Kidney epithelial cell (primary cell): ENCODE measurements at places on chromosomes 3 and 15. TPM values are rescaled to one million over a fixed set of nuclear protein-coding genes. Genes with fewer than 3 reads are reported as not detected.

Gene ATP10A
- total RNA-seq: 7.6 and 8.0 TPM in 2 replicates

Gene CASR
- 0.04 and 0.07 TPM in 2 replicates for total RNA-seq

Gene CCDC54
- not detected in 2 replicates for total RNA-seq

Gene CILP
- not detected in 2 replicates for total RNA-seq

Gene RTP3
- not detected in 2 replicates for total RNA-seq

Gene ZNF620
- total RNA-seq: 6.2 and 10.8 TPM in 2 replicates

- no peak for DNase-seq
These were observed 52.2 kb downstream of the ABI3BP start for GRCh38 chr3:100941041-100941440.

DNA sequence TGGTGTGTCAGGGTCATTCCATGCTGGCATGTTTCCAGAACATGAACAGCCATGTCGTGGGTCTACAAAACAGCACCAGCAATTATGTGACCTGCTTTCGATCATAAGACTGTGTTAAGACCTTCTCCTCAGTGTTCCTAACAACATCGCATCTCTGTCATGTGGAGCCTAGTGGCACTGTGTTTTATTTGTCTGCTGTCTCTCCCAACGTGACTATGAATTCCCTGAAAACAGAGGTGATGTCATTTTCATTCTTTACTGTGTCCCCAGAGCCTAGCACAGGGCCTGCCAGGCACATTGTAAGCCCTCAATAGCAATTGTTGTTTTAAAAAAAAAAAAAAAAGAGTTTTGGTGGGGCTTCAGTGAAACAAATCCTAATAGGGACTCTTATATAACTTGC, 94.2 kb upstream of the IL12A start:
- no peak for DNase-seq

DNA sequence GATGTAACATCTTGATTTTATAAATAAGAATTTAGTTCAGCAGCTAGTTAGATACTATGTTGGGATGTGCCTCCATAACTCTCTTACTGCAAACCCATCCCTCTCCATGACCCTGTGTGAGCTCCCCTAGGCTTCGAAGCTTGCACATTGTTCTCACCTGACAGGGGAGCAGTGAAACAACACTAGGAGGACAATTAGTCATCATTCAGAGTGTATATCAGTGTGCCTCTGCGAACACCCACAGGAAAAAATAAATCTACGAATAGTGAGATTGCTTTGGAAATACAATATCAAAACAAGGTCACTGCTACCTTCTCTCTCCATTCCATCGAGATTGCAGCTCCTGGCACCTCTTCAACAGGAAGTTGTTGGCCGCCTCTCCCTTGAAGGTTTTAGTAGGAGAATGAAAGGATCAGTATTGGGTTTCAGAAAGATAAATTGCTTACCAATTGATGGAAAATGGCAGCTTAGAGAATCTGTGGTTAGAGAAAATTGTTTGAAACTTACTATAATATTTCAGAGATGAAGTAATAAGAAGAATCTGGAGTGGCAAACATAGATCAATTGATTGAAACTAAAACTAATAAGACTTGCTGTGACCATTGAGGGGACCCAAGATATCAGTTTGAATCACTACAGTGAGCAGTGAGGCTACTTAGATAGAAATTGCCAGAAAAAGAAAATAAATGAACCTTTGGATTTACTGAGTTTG, 103.2 kb downstream of the CHL1 start:
- no peak for DNase-seq

GRCh38 chr15:57605491-57605890, 13.8 kb downstream of the MYZAP start:
- DNase-seq: no peak

DNA sequence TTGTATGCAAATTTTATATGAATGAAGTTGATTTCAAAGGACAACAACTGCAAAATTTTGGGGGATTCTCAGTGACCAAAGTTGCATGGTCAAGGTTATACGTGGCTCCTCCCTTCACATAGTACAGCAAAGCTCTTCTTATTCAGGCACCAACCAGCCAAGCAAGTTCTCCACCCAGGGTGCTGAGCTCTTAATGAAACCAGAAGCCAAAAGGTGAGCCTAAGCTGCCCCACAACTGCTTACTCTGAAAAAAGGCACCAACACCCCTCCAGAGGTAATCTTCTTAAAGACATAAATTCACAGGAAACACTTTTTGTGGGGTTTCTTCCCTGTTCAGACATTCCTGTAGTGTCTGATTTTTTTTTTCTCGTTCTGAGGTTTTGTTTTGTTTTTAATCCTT, 106.1 kb upstream of the GMNC start:
- no peak for DNase-seq

DNA sequence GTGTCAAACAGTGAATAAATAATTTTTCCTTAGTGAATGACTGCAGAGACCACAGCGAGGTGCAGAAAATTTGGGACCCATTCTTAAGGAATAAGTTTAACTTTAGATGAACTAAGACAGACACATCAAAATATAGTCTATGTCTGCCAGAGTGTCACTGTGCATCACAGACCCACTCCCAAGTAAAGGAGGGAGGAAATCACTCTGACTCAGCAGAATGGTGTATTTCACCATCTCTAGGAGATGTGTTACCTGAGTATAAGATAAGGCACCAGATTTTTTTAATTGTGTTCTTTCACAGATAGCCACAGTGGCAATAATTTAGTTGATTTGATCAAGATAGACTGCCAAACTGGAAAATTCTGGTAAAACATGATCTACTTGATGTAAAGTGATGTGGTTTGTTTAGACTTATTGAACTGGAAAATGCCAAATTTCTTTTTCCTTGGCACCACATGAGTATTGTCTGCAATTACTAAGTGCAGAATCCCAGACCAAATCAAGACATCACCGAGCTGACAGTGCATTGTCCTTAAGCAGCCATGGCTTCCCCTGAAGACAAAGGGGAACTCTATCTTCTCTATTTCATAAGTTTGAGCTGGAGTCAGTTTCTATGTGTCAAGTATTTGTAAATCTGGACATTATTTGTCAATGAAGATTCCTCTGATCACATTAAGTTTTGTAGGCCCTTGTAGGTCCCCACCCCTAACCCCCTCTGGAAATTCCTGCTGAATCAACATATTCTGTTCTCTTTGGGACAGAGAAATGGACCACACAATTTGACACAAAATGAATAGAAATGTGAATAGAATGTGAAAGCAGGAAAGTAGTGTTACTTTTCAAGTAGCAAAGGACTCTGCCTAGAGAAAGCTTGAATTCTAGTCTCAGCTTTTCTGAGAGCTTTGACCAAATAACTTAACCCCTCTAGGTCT, 47.6 kb downstream of the TIPARP start:
- no peak for DNase-seq
